ENCODE measurements at places on chromosomes 16 and 17.
A peak's percentile ranks its signal among the peaks of the same experiment; 100 is the strongest.

DNA sequence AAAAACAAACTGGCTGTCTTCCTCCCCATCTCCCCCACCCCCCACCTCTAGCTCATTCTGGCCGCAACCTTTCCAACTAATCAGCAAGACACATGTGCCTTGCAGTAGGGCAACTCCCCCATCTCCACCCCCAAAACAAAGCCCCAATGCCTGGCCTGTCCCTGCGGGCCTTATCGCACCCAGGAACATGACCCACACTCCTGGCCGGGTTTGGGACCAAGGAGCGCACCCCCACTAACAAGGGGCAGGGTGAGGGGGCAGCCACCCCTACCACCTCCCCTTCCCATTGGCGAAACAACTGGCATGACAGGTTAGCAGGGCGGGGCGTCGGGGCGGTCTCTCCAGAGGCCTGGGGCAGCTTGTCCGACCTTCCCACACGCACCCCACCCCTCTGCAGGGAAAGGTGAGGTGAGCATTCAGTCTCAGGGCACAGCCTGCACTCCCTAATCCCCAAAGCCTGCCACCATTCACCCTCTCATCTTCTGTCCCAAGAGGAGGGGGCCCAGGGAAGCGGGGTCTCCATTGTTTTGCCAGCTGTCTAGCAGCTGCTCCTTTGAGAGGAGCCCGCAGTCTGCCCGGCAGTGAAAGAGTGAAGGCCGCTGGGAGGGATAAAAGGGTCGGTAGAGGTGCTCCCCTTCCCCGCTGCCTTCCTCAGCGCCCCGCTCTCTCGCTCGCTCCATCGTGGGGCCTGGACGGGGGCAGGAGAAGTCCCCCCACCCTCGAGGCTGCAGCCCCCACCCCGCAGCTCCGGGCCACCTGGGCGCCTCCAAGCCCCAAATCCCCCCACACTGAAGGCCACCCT, 765 bp downstream of the MYO18A start:
- no peak for DNase-seq

GRCh38 chr16:30541502-30542329, 7.1 kb upstream of the ZNF747 start:
- no peak for DNase-seq

- DNase-seq = no peak
These were observed 18.6 kb upstream of the CLTC start for GRCh38 chr17:59601130-59601529.

DNA sequence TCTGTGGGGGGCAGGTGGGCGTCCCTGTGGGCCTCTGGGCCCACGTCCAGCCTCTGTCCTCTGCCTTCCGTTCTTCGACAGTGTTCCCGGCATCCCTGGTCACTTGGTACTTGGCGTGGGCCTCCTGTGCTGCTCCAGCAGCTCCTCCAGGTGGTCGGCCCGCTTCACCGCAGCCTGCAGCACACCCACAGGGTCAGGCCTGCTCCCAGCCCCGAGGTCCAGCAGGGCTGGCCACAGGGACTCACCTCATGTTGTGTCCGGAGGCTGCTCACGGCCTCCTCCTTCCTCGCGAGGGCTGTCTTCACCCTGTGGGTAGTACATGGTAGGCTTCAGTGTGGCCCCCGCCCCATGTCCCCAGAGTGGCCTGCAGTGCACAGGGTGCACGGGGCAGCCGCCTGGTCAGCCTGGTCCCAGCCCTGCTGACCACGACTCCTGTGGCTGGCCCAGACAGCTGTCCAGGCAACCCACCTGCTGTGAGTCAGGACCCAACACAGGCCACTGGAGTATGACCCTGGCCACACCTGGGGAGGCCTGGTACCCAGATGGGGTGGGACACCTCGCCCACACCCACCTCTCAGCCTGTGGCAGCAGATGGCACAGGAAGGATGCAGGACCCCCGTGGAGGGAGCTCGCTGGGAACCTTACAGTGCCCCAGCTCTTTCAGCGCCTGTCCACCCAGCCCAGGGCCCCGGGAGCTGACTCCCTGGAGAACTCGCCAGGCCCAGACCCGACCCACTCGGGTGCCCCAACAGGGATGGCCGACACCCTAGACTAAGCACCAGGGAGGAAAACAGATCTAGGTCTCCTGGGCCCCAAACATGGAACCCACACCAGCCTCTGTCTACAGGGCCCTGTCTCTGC, 23.9 kb upstream of the AATK start:
- DNase-seq = no peak

DNA sequence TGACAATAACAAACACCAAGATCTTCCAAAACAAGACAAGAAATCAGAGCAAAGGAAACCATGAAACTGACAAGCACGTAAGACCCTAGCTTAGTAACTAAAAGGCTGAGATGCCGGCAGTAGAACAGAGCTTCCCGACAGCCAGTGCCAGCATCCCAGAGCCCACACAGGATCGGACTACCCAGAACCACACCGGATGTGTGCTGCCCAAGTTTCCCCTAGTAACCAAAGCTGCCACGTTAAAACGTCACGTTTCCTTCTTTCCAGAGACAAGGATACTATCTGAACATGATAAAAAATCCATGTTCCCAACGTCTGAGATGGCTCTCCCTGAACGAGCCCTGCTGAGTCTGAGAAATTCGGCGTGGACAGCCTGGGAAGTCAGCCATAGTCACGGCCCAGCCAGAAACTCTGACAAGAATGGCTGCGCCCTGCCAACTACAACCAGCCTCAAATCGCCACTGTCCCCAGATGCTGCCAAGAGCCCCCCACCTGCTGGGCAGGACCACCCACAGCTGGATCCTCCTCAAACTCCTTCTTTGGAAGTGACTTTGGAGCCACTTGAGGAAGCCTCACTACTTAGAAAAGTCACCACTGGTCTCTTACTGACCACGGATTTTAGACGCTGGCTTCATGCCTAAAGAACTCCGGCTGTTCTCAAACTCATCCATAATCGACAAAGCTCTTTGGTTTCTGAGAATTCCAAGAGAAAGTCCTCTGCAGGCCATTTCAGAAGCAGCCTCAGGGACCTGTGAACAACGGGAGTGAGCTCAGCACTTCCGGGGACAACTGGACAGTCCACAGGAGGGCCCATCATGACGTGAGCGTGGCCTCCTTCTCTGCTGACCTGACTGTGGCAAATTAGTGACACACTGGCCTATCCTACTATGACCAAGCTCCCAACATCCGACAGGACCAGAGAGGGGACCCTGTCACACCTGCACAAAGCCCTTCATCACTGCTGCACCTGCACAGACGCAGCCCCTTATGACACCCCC, 16.7 kb downstream of the CCDC57 start:
- DNase-seq = no peak

DNA sequence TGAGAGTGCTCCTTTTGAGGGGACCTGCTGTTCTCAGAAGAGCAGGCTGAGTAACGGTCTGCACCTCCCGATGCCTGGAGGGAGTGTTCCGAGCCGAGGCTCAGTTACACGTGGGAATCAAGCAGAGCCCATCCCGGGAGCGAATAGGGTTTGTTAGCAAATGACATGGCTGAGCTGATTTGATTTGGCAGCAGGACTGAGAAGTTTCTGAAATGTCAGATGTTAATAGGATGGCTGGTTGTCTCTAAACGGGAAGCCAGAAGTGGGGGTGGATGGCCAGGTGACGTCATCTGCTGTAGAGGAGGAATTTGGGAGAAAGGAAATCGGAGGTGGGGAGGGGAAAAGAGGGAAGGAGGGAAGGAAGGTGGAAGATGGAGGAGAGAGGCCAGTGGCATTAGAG, 128.0 kb downstream of the RAP1GAP2 start:
- no peak for DNase-seq

GRCh38 chr16:1374418-1375297, 22.9 kb downstream of the GNPTG start:
- DNase-seq = no peak

GRCh38 chr17:50146230-50146926, 4.1 kb downstream of the PPP1R9B start:
- no peak for DNase-seq

- DNase-seq = peak; percentile 42
These were observed 14.5 kb downstream of the TMC6 start for GRCh38 chr17:78113804-78114785.

- DNase-seq = no peak
These were observed 1.9 kb downstream of the CHTF8 start for GRCh38 chr16:69130461-69130860.

- no peak for DNase-seq
These were observed 76.4 kb downstream of the SOCS1 start for GRCh38 chr16:11179574-11179973.

- no peak for DNase-seq
These were observed 7.5 kb downstream of the ZNF205 start for GRCh38 chr16:3119701-3120408.

GRCh38 chr16:580946-581498, 8.8 kb upstream of the RAB40C start:
- DNase-seq = no peak

GRCh38 chr17:70773258-70773657, 603.9 kb downstream of the KCNJ2 start:
- DNase-seq = no peak

Measured in CD4-positive, alpha-beta T cell treated with Interleukin-1 beta for 1 hour (primary cell).